ENCODE measurements at places on chromosomes 12 and 14.
A peak's percentile ranks its signal among the peaks of the same experiment; 100 is the strongest.

DNA sequence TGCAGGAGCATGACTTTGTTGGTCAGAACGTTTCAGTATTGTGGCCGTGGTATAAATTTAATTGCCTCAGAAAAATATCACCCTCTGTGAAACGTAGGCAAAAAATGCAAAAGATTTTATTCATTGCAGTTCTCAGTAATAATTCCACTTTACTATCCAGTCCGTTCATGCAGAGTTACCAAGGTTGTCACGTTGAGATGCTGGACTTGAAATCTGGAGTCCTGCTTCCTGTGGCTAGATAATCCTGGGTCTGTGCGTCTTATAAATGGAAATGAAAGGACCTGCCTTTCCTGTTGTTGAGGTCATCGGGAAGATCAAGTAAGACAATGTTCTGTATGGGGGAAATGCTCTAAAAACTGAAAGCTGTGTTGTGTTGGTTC is 1.3 kb upstream of the AVPR1A start:
- DNase-seq, result no peak

- no peak for DNase-seq
These were observed 182.1 kb upstream of the OTX2 start for GRCh38 chr14:56992332-56992820.

DNA sequence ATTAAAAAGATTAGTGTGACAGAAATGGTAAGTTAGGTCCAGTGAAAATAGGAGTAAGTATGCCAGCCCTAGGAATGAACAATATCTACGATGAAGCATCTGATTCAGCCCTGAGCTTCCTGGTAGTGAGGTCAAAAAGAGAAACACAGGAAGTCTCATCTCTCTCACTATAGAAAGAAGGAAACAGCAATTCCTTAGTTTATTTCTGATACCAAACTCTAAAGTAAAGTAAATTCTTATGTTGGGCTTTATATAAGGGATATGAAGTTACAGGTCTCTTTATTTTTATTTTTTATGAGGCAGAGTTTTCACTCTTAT is 76.7 kb upstream of the RFLNA start:
- no peak for DNase-seq

- no peak for DNase-seq
These were observed 888 bp downstream of the C1QL4 start for GRCh38 chr12:49335955-49336644.

DNA sequence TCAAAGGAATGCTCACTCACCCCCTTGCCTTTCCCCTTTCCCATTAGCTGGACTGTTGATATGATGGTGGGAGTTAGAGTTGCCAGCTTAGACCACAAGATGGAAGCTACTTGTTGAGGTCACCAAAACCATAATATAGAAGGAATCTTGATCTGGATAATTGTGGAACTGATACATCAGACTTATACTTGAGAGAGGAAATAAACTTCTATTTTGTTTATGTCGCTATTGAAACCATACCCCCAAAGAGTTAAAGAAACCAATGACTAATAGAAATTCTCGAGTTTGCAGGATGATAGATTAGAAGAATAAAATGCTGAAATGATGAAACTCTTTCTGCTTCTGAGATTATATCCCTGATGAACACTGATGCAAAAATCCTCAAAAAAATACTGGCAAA is 37.9 kb downstream of the TDG start:
- DNase-seq, result no peak

DNA sequence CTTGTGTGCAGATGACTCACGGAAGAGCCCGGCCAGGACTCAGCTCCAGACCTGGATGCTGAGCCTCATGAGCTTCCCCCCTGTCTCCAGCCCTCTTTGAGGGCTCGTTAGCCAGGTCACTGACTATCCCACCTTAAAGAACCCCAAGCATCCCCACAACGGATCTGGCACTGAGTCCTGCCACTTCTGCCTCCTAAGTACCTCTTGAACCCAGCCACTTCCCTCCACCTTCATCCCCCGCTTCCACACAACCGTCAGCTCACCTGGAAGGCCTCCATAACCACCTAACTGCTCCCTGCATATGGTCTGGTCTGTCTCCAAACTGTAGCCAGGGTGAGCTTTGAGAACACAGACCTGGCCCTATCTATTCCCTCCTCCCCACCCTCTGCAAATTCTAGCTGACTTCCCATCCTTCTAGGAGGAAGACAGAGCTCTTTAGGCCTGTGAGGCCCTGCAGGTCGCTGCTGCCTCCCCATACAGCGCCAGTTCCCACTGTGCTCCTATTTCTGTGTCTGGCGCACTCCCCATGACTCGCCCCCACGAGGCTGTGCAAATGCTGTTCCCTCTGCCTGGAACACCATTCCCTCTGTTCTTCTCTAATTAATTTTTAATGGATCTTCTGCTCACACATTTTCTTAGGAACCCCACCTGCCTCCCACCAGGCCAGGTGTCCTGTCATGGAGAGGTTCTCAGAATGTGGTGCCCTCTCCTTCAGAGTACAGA is 2.9 kb upstream of the HSP90AA1 start:
- no peak for DNase-seq

GRCh38 chr14:103056322-103057027 is 874 bp downstream of the CDC42BPB start:
- no peak for DNase-seq

DNA sequence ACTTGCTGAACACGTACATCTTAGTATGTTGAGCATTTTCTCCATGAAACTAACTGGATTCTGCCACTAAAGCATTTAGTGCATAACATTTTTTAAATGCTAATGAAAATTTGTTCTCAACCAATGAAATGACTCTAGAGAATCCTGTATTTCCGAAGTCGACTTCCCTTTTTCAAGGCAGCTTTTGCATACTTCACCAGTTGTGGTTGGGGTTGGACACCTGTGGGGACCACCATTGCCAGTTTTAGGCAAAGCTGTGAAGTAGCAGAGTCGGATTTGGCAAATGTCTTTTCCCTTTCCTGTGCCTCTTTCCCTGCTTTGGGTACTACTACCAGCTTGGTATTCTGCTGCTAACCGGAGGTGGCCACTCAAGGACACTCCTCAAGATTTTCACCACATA is 349.2 kb downstream of the BCAT1 start:
- DNase-seq, result no peak

DNA sequence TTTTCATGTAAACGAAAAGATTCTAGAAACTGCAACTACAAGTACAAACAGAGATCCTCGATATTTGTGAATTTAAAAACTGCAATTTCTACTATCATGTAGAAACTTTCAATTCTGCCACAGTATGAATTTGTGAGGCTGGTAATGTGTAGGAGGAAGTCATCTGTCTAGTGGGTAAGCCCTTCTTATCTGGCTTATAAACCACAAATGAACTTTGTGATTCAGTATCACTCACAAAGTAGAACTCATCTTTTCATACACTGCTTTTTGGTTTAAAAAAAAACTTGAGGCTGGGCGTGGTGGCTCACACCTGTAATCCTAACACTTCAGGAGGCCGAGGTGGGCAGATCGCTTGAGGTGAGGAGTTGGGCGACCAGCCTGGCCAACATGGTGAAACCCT is 20.7 kb downstream of the GTF2A1 start:
- DNase-seq, result no peak

DNA sequence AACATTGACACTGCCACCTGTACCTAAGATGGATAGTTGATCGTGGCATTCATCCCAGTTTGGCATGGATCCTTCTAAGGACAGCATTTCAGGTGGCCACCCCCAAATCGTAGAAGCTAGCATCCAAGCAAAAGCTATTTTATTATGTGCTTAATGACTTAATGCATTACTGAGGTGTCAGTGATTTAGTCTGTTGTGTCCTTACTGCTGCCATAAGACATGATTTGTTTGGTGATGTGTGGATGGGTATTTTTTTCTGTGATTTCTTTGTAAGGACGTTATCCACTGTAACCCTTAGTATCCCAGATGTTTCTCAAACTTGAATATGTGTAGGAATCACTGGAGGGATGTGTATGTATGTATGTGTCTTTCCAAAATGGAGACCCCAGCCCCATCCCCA is 81.2 kb upstream of the EVL start:
- no peak for DNase-seq

- no peak for DNase-seq
These were observed 362.1 kb upstream of the STXBP6 start for GRCh38 chr14:25411781-25412757.

DNA sequence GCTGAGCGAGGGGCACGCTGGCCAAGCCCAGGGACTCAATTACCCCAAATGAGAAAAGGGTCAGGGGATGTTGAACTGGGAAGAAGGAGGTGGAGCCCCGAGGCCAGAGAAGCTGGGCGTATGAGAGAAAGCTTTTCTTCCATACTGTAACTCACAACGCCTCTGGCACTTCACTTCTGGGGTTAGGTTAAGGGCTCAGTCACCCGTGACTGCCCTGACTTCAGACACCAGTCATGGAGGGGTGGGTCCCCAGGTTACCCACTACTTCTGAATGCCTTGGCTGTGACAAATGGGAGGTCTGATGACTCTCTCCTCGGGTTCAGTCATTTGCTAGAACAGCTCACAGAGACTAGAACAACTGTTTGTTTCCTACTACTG is 5.5 kb upstream of the GPR132 start:
- DNase-seq, result no peak

DNA sequence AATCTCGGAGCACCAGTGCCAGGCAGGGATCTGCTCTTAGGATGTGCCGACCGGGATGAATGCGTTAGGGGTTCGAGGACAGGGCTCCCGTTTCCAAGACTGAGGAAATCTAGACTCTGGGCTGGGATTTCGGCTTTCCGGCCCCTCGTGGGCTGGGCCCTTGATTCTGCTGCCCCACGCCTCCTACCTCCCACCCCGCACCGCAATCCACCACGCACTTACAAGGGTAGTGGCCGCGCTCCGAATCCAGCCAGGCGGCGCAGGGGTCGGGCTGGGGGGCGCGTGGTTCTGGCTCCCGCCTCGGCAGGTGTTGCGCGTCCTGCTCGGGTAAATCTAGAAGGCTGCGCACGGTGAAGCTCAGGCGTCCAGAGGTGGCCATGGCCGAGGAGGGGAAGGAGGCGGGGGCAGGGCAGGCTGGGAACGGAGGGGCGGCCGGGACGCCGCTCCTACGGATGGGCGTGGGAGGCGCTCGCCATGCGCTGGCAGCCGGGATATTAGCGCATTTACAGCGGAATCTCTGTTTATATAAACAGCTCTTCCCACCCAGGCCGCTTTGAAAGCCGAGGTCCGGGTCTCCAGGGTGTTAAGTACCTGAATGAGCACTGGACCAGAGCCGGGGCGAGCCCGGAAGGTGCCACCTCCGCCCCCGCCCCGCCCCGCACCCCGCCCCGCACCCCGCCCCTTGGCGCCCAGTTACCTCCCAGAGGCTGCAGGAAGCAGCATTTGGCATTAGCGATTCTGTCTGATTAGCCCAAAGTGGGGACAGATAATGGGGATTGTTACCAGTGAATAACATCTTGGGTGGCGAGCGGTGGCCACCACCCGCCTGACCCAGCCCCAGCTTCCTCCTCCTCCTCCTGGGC is at the start of gene NKX2-8:
Gene NKX2-8 (minus strand): TSS at position 604 of the 863 bp plus-strand sequence. CDS start 225 bp downstream, at position 379.
- DNase-seq, result no peak

DNA sequence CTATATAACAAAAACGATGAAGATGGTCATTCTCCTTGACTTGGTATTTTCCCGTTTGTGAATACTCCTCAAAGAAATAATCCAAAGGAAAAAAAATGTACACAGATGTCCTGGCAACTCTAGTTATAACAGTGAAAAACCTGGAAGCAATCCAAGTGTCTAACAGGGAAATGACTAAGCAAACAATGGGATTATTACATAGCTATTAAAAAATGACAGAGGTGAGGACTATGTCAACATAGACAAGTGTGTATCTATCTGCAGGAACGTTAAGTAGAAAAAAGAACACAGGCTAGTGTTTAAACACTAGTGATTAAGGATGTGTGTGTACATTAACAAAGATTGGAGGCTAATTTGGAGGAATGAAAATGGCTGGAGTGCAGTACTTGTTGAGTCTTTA is 5.9 kb upstream of the APOLD1 start:
- DNase-seq, result no peak

DNA sequence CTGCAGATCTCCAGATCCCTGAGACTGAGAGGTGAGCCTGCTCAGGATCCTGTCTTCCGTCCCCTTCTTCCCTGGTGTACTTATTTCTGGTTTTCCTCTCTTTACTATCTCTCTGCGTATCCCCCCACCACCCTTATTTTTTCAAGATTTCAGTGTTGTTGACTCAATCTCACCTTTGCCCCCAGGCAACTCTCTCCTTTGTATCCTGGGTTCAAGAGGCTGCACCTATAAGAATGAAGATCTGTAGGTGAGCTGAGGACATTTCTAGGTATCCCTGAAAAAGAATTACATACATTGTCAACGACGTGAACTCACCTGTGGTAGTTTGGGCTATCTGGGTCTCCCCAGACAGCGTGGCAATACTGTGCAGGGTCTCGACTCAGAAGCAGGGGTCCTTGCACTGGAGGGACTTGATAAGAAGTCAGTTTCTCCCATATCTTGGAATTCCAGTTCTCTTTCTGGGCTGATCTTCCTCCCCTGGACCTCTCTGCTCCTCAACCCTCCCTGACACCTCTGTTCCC is 659 bp downstream of the CIROP start:
- DNase-seq, result no peak

DNA sequence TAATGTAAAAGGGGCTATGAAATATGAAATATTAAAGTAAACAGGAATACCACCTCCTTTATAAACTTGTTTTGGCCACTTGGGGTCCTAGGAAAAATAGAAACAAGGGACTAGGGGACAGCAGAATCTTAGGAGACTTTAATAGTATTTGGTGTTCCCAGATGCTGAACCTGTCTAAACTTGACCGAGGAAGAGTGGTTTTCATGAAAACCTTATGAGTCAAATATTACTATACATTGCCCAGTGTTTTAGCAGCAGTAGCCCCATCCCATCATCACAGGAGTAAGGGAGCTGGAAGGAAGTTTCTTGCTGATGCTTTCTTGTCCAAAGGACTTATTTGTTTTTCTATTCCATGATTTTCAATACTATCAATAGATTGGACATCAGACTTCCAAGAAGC is 177.5 kb upstream of the CAND1 start:
- no peak for DNase-seq

- DNase-seq, result peak; percentile 12
These were observed 1.5 kb downstream of the KDM2B start for GRCh38 chr12:121579190-121579791.

DNA sequence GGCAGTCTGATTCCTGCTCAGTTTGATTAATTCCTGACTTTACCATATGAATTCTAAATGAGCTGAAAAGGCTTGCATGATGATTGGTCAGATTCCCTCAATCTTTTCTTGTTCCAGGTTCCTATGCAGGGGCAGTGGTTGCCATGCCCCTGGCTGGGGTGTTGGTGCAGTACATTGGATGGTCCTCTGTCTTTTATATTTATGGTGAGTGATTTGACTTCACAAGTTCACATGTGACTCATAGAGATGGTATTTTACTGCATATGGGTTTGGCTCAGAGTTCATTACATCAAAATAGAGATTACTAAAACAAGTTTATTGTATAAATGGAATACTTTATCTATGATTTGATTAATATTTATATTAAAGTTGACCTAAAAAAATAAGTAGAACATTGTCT is 44.8 kb downstream of the SLC17A8 start:
- no peak for DNase-seq

GRCh38 chr12:23581913-23582312 is 367.6 kb downstream of the SOX5 start:
- no peak for DNase-seq

GRCh38 chr12:79871621-79872020 is 63.3 kb downstream of the PPP1R12A start:
- DNase-seq, result no peak

All from activated CD4-positive, CD25-positive, alpha-beta regulatory T cell (primary cell).